Astrocyte of the spinal cord (primary cell): ENCODE measurements at places on chromosomes 6 and 20.

DNA sequence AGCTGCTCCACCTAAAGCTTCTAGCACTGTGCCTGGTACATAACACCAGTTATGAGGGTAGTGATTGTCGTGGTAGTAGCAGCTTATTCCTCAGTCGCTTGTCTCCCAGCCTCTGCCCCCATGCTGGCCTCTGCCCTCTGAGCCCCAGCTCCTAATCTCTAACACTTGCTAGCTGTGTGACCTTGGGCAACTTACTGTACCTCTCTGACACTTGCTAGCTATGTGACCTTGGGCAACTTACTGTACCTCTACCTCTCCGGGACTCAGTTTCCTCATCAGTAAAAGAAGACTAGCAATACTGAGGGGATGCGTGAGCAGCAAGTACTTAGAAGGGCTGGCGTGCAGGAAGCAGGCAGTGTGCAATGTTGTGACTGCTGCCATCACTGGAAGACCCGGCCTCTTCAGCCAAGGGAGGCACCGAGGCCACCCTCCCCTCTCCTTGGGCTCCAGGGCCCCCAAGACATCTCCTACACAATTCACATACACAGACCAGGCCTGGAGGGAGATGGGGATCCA lies 9.9 kb downstream of the MDFI start:
- no peak for DNase-seq

DNA sequence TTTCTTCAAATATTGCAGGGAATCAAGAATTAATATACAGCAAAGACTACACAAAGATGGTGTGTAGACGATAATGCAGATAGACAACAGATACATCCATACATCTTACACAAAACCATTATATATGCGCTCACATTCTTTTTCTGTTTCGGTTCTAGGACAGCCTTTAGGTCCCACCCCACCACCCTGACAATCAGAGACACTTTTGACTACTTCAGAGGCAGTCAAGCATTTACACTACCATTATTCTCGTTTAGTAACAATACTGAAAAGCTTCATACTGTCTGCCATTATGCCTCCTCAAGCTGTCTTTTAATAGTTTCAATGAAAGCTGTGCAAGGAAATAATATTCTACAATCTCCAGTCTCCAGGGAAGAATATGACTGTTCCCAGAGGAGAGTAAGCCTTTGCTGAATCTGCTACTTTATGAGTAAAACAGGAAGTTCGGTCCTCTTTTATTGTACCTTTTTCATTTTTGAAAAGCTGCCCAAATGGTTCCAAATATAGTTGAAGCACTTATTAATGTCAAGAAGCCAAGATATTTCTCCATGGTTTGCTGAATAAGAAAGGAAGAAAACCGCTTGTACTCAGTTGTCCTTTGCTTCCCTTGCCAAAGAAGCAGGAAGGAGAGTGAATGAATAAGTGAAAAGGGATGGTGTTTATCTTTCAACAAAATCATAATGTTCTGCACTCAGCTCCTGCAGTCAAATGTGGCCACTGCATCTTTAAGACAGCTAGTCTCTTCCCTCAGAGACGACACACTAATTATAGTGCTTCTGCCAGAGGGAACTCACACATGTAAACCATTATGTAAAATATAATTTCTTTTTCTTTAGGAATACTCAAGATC lies 468.3 kb downstream of the CDC5L start:
- DNase-seq, result peak; percentile 86

DNA sequence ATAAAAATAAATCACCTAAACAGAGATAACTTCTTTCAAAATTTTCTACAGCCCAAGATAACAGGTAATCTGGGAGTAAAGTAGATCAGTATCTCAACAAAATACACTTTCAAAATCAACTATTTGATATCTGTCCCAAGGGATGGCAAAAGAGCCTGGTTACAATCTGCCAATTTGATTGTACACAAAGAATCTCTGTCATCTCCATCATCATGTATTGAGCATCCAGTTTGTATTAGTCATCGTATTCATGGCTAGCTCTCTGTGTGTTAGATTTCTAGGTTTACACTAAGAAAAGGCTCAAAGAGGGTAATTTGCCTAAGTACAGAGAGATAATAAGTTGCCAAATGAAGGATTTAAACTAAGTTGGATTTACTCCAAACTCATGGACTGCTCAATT lies 329.0 kb upstream of the NRSN1 start:
- no peak for DNase-seq

GRCh38 chr6:140203661-140204147 lies 829.3 kb upstream of the CITED2 start:
- DNase-seq, result peak; percentile 55

GRCh38 chr6:161292145-161292544 lies 18.3 kb upstream of the AGPAT4 start:
- DNase-seq, result no peak

DNA sequence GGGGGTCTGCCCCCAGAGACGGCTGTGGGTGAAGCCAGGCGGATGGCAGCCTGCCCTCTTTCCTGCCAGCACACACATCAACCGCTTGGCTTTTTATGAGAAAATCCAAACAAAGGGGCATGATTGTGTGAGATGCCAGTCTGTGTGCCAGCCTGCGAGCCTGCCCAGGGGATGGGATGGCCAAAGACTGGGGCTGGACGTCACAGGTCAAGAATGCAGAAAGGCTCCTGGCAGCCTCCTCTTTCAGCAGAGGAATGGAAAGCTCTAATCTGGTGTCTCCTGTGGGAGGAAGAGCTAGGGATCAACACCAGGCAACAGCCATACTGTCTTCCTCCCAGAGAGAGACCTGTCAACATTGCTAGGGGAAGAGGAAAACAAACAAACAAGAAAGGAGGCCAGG lies 15.8 kb downstream of the TUBB2B start:
- DNase-seq, result no peak

- DNase-seq, result peak; percentile 47
Measured at GRCh38 chr6:75285283-75285639, 669 bp upstream of the TMEM30A start.

DNA sequence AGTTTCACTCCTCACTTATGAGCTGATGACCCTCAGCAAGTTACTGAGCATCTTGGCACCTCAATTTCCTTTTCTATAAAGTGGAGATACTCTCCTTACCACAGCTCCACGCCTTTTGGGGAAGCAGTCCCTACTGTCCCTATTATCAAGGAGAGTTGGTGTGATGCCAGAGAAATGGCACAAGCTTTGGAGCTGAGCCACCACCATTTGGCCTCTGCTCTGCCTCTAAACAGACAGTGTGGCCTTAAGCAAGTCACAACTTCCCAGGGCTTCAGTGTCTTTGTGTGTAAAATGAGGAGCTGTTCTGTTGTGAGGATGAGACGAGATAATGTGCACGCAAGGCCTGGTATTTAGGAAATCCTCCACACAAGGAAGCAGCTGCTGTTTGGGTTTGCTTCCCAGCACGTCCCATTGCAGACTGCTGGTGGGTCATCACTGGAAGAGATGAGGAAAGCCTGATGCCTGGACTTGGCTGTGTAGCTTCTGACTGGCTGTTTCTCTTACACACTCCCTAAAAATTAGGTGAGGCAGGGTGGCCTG lies 18.5 kb downstream of the NSFL1C start:
- no peak for DNase-seq

GRCh38 chr6:131129689-131130553 lies 5.3 kb upstream of the AKAP7 start:
- DNase-seq, result no peak

GRCh38 chr6:30742316-30743098 lies at the start of gene FLOT1:
FLOT1 (minus strand) TSS chr6:30742687; CDS start chr6:30742189, 498 bp downstream.
- DNase-seq, result peak; percentile 97

- no peak for DNase-seq
Measured at GRCh38 chr6:155222506-155222905, 41.3 kb upstream of the CLDN20 start.

DNA sequence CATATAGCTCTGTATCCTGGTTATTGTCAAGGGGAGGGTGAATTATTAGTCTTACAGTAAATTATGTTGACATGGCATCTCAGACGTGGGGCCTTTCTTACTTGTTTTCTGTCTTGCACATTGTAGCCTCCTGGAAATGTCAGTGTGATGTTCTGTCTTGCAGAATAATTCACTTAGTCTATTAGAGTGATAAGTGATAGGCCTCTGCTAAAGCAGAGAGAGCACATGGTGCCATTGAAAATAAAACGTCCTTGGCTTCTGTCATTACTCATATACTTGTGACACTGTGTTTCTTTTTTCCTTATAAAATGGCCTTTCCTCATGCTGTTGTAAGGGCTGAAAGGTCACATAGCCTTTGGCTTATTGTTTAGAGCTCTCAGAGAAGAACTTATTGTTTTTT lies 531.0 kb downstream of the EPM2A start:
- DNase-seq, result no peak

DNA sequence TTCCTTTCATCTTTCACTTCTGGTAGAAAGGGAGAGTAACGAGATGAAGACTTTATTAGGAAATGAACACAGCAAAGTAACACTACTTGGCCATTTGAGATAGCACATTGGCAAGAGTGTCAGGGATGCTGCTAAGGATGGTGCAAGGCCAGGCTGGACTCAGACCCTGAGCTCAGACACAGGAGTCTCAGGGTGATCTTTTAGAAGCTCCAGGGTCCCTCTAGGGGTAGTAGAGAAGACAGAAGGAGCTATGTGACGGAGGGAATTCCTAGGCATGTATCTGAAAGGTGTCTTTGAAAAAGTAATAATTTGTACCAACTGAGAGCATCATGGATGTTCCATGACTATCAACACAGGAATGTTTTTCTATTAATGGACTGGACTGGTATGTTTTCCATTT lies 436.5 kb downstream of the DHX35 start:
- DNase-seq, result no peak

- no peak for DNase-seq
Measured at GRCh38 chr20:35653430-35653734, 11.3 kb downstream of the CPNE1 start.

DNA sequence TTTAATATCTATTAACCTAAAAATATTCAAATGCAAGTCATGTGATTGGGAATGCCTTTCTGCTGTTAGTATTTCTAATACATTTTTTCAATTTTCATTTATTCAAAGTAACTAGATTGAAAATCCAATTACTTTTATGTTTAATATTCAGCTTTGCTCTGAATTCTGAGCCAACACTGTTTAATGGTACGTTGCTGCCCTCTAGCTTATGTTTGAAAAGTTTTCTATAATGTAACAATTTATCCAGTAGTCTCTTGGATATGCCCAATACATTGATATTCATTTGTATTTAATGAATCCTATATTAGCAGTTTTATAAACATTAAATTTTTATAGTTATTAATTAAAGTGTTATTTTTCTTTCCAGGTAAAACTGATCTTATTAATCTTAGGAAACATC lies 47.4 kb downstream of the LGSN start:
- DNase-seq, result peak; percentile 5

- peak; percentile 7 for DNase-seq
Measured at GRCh38 chr6:169326067-169326799, 72.6 kb upstream of the THBS2 start.

DNA sequence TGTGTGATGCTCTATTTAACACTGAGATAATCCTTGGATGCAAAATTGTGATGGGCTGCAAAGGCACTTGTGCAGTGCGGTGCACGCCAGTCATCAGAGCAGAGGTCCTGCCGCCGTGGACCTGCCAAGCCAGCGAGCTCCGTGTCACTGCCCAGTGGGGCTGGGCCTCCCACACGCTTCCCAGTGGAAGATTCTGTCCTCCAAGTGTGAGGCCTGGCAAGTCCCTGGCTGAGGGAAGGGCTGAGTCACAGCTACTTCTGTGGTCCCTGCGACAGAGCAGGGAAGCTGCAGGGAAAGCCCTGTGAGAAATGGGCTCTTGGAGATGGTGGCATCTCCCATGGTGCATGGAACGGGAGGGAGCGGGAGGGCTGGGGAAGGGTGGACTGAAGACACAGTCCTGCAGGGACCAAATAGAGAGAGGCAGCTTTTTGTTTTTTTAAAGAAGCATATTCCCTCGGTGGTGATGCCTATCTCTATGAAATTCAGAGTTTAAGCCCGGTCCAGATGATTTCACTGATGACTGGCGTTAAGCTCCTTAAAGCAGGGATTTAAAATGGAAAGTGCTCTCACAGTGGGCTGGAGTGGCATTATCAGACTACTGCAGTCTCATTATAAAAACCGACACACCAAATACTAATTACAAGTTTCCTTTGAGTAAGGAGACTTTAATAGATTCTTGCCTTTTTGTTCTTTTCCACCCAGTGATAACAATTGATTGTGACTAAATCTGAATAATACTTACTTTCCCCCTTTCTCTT lies 413.7 kb downstream of the QKI start:
- no peak for DNase-seq

- no peak for DNase-seq
Measured at GRCh38 chr6:34155471-34156300, 9.8 kb upstream of the GRM4 start.

DNA sequence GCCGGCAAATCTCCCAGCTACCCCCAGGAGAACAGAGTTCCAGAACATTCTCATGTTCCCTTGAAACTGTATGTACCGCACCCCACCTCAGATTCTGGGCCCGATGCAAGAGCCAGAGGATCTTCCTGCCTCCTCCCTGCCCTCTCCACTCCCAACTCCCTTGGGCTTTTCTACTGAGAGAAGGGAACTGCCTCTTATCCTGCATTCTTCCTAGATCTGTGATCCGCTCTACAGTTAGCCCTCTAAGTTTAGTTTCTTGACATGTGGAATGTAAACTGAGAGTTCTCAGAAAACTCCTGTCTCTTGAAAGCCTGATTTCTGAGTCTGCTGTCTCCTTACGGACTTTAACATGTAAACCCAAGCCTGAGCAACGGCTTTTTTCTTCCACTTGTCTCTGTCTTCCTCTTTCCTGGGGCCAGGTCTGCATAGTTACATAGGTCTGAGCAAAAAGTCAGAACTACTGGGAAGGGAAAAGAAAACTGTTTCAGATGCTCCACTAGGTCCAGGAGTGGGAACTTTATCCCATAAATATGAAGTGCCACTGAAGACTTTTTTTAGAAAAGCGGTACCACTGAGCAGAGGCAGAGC lies 86.5 kb upstream of the TNFAIP3 start:
- DNase-seq, result no peak

- DNase-seq, result peak; percentile 69
Measured at GRCh38 chr20:4150070-4150441, 134.7 kb upstream of the RNF24 start.

DNA sequence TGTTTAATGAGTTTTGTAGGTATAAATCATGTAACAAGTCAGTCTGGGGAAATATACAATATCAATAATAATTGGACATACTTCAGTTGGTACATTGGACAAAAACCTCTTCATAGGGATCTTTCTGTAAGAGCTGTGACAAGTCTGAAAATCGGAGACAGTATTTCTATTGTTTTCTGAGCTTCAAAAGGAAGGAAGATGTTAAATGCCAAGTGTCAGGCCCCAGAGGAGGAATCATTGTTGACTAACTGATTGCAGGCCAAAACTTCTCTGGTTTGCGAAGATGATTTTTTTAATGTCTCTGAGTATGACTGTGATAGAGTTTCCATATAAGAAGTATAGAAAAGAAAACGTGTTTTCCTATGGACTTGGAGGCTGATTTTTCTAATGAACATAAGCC lies 316.4 kb downstream of the RNF144B start:
- DNase-seq, result no peak

DNA sequence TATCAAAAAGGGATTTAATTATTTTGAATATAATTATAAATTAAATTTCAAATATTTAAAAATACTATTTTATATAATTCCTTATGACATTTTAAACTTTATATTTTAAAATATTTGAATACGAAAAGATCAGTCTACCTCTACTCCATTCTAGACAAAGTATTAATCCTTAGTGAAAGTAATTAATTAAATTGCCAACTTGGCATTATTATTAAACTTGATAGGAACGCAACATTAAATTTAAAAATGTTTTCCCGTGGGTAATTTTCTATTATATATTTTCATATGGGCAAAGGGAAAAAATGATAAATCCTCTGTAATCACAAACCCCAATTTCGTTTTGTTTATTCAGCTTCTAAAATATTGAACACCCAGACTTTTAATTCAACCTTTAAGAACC lies 8.4 kb upstream of the FHL5 start:
- no peak for DNase-seq

- no peak for DNase-seq
Measured at GRCh38 chr6:116371918-116372209, 1.1 kb downstream of the DSE start.
